ENCODE measurements at places on chromosomes 16 and 17.

GRCh38 chr17:28397687-28398279 lies 8.2 kb downstream of the SLC46A1 start:
- DNase-seq, result no peak

GRCh38 chr17:71444078-71444477 lies 676.7 kb upstream of the SOX9 start:
- no peak for DNase-seq

- no peak for DNase-seq
Observed at GRCh38 chr17:77654296-77654695, 304.2 kb upstream of the TNRC6C start.

DNA sequence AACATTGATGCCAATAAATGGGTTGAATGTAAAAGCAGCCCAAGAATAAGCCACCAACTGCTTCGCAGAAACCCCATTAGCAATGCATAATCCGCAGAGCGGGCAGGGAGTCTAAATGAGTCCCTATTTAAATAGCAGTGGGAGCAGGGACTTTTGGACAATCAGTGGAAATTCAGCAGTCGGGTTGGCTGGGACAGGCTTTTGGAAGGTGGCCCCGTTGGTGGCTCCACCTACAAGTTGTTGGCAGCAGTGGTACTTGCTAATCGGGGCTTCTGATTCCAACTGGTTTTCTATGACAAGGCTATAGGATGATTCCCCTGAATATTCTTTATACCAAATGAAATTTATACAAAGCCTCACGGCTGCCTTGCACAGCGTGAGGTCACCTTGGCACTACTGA lies 86.3 kb downstream of the WDR59 start:
- DNase-seq, result no peak

DNA sequence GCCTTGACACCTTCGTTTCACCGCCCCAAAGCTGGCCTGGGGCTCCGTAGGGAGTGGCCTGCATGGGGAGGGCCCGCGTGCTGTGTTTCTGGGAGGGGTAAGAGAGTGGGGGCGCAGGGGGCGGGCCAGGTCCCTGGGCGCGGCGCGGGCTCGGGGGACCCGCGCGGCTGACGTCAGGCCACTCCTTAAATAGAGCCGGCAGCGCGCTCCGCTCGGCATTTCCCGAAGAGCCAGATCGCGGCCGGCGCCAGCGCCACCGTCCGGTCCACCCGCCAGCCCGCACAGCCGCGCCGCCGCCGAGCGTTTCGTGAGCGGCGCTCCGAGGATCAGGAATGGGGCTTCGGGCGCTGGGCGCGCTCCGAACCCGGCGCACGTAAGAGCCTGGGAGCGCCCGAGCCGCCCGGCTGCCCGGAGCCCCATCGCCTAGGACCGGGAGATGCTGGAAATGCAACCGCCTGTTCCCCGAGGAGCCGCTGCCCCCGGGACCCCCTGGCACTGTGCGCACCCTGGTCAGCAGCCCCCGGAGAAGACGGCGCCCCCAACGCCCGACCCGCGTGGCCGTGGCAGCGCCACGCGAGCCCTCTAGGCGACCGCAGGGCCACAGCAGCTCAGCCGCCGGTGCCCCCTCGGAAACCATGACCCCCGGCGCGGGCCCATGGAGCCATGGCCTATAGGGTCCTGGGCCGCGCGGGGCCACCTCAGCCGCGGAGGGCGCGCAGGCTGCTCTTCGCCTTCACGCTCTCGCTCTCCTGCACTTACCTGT lies at the start of gene HS3ST2:
TSS of gene HS3ST2 (plus strand) at position 215 of the 763 bp plus-strand sequence. CDS start at position 664, 449 bp downstream.
- peak; percentile 40 for DNase-seq

GRCh38 chr16:22188595-22189442 lies 17.3 kb upstream of the EEF2K start:
- DNase-seq, result peak; percentile 78

- DNase-seq, result no peak
Observed at GRCh38 chr16:2238838-2239675, 2.8 kb downstream of the DNASE1L2 start.

- no peak for DNase-seq
Observed at GRCh38 chr16:17369421-17370222, 101.1 kb downstream of the XYLT1 start.

GRCh38 chr16:10883004-10883403 lies 6.0 kb downstream of the CIITA start:
- DNase-seq, result peak; percentile 11

DNA sequence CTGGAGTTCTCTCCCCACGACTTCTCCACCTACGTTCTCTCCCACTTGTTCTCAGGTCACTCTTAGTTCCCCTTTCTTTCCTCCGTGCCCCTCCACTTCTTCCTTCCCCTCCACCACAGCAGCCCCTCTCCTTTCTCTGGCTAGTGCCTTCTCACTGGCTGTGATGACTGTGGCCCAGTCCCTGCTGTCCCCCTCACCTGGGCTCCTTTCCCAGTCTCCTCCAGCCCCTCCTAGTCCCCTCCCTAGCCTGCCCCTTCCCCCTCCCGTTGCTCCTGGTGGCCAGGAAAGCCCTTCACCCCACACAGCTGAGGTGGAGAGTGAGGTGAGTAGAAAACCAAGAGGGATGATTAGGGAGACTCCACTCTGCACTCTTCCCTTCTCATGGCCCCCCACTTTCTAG lies 3.4 kb downstream of the COA3 start:
- DNase-seq, result no peak

DNA sequence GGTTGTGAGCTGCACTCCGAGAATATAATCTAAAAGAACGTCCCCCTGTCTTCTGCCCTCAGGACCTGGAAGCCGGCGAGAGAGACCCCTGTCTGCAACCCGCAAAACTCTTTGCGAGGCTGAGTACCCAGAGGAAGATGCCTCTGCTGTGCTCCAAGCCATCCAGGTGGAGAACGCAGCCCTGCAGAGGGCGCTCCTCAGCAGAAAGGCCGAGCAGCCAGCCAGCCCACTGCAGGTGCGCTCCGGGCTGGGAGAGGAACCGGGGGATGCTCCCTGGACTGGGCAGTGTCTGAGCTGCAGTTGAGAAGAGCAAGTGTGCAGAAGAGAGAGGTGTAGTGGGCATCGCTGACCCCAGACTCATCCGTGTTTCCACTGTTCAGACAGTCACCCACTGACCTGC lies 148.3 kb downstream of the KATNIP start:
- DNase-seq, result no peak

DNA sequence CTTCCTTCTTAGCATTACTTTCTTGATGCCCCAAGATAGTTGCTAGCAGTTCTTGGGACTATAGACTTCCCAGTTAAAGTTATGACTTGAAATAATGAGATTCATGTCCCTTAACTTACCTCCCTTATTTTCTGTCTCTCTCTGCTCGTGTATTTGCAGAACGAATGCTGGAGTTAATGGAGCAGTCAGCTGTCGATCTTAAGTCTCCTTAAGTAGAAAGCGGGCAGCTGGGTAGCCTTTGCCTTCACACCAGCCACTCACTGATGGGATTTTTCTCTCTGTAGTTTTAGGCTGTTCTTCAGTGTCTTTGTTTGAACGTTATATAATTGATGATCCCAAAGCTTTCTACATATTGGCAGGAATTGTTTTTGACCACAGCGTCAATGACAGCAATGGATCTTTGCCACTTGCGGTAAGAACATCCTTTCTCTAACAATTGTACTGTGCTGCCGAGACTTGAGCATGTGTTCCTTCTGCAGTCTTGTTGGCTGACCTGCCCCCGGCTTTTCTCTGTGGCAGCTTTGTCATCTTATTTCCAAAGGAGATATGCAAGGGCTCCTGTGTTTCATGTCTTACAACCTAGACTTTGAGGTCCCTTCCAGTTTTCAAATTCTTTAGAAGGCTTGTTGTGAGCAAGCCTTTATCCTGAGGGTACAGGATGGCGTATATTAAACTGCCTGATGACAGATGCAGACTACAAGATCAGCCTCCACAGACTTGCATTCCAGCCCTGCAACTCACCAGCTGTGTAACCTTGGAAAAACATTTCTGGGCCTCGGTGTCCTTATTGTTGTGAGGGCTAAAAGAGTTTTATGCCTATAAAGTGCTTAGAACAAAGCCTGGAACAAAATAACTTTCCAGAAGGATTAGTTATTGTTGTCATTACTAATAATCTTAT lies 25.1 kb upstream of the ABCA3 start:
- DNase-seq, result no peak

Data from NCI-H2029 (cell line).